ENCODE measurements at places on chromosomes 11 and 22. TPM values are rescaled to one million over a fixed set of nuclear protein-coding genes. Genes with fewer than 3 reads are reported as not detected.
A peak's percentile ranks its signal among the peaks of the same experiment; 100 is the strongest.

The UEVLD gene
- 20.0 TPM for total RNA-seq

The SYT8 gene
- total RNA-seq = under 0.01 TPM

- no peak for DNase-seq
These were observed 129.1 kb downstream of the EHF start for GRCh38 chr11:34749666-34750659.

- DNase-seq = peak; percentile 28
These were observed 27.5 kb upstream of the PLAAT3 start for GRCh38 chr11:63641727-63642126.

The OR4D5 gene
- not detected for total RNA-seq

The VSIG2 gene
- total RNA-seq = not detected

DNA sequence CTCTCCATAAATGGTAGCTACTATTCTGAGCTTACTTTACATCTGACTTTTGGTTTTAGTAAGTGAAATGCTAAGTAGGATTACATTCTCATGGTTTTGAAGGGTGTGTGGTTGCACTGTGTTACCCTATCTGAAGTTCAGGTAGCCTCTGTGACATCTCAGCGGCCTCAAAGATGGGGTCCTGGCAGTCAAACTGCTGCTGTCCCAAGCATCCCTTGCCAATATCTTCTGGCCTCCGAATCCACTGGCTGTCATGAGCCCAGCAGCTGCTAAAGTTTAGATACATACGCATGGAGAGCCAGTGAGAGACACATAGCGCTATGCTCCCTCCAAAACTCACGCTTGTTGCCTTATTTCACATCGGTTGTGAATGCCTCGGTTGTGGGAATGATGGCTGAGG, 34.9 kb downstream of the UBASH3B start:
- no peak for DNase-seq

GRCh38 chr11:2178906-2179494, 7.4 kb upstream of the TH start:
- DNase-seq = no peak

DNA sequence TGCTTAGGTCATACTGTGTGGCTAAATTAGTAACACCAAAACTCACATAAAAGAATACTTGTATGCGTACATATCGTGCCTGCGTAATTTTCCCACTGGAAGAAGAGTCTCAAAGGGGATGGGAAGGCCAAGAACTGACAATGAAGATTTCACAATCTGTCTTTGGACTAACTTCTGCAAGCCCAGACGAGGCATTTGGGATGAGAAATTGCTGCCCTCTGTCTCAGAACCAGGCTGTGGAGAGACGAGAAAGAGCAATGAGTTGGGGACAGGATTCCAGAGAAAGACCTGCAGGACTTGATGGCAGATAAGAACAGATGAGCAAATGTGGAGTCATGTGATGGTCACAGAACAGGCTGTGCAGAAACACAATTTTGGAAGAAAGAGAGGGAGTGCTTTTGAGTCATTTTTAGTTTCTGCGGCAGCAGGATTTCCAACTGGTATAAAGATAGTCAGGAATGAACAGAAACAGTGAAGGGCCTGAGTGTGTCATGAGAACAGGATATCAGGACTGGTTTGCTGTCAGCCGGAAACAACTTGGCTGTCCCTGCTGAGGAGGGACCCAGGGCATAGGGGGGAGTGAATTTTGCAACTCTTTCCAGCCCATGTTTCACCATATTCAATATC, 82.7 kb upstream of the CTSC start:
- DNase-seq = no peak

DNA sequence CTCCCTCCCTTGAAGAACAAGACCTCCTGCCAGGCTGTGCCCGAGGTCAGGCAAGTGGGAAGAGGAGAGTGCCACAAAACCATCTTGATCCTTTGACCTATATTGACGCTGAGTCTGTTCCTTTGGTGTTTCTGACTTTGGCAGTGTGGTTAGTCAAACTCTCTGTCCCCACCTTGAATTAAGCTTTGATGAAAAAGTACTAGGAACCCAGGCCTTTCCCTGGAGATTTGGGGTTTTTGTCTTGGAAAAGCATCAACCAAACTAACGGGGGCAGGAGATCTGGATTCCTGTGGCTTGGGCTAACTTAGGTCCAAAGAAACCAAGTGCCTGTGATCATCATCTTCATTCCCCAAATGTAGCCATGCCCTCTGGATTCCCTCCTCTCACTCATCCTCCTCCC, 40.4 kb downstream of the ARFGAP2 start:
- DNase-seq = no peak

The FIBP gene
- 195 TPM for total RNA-seq

DNA sequence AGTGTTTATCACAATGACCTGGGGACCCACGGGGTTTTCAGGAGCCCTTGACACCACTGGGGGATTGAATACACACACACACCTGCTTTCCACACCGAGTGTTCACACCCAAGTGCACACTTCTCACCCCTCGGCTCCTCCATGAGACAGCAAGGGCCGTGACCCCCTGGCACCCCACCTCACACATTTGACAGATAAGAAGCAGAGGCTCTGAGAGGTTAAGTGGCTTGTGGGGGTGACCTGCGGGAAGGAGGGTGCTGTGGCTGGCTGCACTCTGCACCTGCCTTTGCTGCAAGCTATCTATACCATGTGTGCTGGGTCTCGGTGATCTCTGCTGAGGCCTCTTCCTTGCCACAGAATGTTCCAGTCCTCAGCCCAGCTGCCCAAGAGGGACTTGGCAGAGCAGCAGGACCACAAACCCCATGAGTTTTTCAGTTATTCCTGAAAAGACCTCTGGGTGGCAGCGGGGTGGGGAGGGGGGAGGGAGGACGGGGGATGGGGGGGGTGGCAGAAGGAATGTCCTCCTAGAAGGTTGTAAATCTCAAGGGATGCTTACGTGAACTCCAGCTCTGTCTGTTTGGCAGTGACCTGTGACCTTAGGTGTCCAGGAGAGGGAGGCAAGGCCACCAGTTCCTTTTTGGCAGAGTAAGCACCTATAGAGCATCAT, 47.9 kb upstream of the RFPL3 start:
- no peak for DNase-seq

DNA sequence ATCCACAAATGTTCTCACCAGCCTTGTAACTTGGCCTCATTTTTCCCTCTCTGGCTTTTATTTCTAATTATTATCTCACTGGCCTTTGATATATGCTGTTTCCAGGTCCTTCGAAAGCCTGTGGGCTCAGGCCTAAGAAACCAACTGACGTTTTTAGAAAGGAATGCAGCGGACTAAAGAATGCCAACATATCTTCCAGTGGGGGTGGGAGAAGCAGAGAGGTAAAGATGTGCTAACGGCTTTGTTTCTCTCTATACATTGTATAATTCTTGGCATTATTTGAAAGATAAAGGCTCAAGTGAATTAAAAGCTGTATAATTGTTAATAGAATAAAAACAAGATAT, 28.2 kb downstream of the OR6Q1 start:
- DNase-seq = peak; percentile 68

DNA sequence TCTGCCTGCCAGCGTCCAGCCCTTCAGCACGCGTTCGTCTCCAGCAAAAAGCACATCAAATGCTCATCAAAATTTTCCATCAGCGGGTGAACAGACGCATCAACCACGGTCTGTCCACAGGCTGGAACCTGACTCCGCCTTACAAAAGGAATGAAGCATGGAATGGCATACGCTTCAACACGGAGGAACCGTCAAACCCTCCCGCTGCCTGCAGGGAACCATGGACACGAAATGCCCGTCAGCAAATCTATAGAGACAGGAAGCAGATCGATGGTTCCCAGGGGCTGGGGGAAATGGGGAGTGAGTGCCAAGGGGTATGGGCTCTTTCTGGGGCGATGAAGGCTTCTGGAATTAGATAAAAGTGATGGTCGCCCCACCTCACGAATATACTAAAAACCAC, 16.2 kb downstream of the TSSC4 start:
- DNase-seq = no peak

DNA sequence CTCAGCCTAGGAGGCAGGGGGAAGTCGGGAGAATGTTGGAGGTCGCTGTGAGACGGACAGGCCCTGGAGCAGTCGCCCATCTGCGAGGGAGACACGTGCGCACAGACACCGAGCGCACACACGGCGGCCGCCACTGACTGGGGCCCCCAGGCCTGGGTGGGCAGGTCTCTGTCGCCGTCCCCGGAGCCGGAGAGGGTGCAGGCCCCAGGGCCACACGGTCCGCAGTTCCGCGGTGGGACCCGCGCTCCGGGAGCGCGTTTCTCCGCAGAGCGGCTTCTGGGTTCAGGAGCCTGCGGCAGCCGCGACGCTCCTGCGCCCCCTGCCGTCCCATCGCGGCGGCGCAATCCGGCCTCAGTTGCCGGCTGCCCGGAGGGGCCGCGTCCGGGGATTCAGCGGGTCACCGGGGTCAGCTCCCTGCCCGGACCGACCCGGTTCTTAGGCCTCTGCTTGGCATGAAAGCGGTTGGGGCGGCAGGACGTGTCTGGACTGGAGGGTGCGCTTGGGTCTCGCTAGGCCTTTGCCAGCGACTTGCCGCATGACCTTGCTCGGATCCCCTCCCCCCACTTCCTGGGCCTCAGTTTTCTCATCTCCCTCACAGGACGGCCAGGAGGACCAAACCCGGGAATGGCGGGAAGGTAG, 31.2 kb downstream of the PDE2A start:
- DNase-seq = peak; percentile 61

DNA sequence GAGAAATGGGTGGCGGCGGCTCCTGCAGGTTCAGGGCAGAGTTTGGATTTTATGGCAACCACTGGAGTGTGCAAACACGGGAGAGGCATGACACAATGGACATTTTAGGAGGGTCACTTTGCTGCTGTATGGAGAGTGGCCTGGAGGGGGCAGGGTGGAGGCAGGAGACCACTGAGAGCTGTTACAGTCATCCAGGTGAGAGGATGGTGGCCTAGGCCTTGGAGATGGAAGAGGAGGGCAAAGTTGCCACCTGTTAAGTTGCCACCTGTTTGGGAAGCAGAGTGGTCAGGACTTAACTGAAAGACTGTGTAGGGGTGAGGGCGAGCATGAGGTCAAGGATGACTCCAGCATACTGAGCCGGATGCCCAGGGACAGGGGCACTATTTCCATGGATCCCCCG, 2.3 kb upstream of the RAD9A start:
- peak; percentile 49 for DNase-seq

GRCh38 chr11:93747122-93747521, 5.7 kb downstream of the C11orf54 start:
- no peak for DNase-seq

DNA sequence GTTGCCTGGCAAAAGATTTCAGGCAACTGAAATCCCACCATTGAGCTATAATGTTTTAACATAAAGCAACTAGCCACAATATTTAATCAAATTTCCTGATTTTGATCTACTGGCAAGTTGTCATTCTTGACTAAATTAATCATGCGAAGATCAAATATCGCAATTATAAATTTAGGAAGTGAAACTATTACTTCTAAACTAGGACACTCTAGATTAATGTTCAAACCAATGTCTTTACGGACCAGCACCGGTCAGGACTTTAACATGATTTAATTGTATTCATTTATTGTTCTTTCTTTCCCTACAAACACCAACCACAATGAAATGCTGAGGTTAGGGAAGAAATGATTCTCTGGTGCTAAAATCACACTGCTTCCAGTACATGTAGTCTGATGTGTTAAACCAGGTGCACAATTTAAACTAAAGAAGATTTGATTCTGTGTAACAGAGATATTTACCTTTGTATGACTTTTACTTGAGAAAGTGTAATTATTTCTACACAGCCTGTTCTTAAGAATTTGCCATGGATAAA, 14.9 kb downstream of the GAS2 start:
- no peak for DNase-seq

DNA sequence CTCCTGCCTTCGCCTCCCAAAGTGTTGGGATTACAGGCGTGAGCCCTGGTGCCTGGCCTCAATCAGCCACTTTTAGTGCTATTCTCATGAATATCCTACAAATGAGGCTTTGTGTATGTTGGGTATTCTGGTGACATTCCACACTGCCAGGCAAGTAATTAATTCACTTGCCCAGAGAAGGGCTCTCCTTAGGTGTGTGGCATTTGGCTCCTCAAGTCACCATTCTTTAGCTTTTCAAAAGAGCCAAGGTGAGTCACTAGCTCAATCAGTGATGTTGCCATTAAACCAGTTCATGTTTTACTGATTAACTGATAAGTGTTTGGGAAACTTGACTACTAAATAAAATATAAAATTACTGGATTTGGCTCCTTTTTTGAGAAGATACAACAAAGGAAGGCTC, 52.2 kb downstream of the SLC25A17 start:
- DNase-seq = no peak

The CRYBB2 gene
- not detected for total RNA-seq

The ASPHD2 gene
- 2.0 TPM for total RNA-seq

The HTR3B gene
- total RNA-seq = not detected

The C11orf24 gene
- total RNA-seq = 5.9 TPM

DNA sequence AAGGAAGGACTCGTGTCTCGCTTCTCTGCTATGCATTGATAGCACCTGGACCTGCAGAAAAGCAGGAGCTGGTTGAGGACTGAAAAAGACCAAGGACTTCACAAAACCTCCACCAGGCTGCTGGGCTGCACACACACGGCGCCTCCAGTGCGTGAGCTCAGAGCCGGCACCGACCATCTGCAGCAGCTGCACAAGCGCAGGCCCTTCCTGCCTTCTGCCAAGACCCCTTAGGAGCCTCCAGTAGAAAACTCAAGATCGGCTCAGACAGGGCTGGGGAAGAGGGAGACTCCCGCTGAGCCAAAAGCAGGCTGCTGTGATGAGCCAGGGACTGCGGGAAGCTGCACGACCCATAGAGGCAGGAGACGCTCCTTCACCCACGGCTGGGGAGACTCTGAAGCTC, 70.9 kb downstream of the PHF21B start:
- DNase-seq = no peak

The DDIAS gene
- 4.4 TPM for total RNA-seq

GRCh38 chr11:35045236-35045820, 93.6 kb upstream of the CD44 start:
- DNase-seq = peak; percentile 76

GRCh38 chr11:59368238-59369022, 9.7 kb downstream of the OR5AN1 start:
- no peak for DNase-seq

DNA sequence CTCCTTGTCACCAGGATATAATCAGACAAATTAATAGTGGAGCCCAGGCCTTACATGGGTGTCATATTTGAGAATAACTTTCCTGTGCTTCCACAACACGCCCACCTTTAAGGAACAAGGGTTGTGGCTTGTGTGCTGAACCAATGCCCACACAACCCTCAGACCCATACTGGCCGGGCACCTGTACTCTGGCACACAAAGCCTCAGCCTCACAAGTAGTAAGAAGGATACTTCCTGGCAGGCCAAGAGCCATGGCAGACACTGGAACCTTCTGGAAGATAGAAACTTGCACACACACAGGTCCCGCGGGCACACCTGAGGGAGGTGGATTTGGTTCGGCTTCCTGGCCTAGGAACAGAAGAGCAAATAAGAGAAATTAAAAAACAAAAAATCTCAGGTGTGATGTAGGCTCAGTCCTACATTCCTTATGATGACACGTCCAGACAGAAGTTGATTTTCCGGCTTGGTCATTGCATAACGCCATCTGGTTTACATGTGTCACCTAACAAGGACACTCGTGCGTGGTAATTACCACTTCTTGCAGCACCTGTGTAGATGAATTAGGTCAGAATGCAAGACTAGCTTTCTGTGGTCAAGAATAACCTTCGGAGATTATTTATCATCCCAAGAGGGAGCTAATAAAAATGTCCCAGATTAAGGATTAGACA, 5.8 kb upstream of the BRD1 start:
- DNase-seq = no peak

All from dermis microvascular lymphatic vessel endothelial cell (primary cell).